ENCODE measurements at places on chromosomes 5 and 9.

GRCh38 chr9:113559834-113560800 is 96.6 kb downstream of the RGS3 start:
- no peak for DNase-seq

- DNase-seq, result no peak
These were observed 28.6 kb upstream of the SLCO4C1 start for GRCh38 chr5:102324714-102325113.

DNA sequence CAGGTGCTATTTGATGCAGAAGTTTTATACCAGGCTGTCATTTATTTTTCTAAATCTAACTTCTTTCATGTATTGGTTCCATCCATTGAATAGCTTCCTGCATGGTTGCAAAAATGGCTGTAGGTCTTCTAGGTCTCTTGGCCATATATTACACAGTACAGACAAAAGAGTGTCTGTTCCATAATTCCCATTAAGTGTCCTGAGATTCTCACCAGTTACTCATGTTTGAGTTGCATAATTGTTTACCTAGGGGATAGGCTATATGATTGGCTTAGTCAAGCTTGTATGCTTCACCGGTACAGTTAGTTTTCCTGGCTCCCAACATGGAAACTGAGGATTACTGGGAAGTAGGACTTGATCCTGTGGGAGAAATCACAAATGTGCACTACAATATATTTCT is 399.4 kb upstream of the NUDT12 start:
- DNase-seq, result no peak

DNA sequence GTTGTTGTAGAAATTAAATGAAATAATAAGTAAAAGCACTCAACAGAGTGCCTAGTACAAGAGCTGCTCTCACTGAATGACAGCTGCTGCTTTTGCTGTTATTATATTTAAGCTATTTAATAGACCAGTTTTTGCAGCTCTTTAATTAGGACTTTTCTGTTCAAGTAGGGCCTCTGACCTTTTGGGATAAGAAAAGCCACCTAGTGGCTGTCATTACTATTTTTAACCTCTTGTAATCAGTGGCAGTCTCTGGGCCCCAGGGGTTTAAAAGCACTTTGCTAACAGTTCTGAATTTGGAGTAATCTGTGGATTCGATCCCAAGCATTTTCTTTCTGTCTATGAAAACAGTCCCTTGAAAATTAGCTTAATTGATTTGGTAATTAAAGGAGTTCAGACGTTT is 121.1 kb downstream of the NUDT12 start:
- DNase-seq, result no peak

DNA sequence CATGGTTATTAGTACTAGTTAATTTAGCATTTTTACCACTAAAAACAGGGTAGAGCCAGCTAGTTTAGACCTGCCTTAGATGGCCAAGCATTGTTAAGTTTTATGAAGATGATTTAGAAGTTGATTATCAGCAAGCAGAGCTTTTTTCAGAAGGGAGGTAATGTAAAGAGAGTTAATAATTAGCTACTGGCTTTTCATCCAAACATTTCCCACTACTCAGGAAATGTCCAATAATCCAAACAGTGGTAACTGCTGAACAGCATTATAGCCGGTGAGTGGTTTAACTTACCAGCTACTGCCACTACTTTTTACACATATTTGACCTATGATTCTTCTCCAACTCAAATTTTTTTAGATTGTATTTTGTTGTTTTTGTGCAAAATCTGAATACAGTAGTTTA is 1.7 kb downstream of the ITGA1 start:
- no peak for DNase-seq

- DNase-seq, result no peak
These were observed 371.4 kb downstream of the SEMA5A start for GRCh38 chr5:9174446-9174845.

DNA sequence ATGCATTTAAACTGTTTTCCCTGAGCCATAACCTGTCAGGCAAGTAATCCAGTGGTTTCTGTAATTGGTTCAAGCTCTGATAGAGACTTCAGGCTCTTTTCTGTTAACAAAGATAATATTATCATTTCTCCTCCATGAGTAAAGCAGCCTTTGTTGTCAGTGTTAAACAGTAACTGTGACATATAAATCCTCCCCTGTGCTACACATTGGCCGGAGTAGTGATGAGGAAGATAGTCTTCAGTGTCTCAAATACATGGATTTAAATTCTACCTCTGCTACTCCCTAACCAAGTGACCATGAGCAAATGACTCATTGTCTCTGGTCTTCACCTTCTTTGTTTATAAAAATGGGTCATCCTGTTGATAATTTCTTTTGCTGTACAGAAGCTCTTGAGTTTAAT is 615.5 kb upstream of the CHD1 start:
- DNase-seq, result no peak

All from NCI-H345 (cell line).